NCI-H82 (cell line): ENCODE measurements at places on chromosomes 12 and 14.

- no peak for DNase-seq
These were observed 34.0 kb upstream of the TPH2 start for GRCh38 chr12:71904629-71905028.

- DNase-seq: no peak
These were observed 28.7 kb downstream of the CRY1 start for GRCh38 chr12:107064687-107065086.

DNA sequence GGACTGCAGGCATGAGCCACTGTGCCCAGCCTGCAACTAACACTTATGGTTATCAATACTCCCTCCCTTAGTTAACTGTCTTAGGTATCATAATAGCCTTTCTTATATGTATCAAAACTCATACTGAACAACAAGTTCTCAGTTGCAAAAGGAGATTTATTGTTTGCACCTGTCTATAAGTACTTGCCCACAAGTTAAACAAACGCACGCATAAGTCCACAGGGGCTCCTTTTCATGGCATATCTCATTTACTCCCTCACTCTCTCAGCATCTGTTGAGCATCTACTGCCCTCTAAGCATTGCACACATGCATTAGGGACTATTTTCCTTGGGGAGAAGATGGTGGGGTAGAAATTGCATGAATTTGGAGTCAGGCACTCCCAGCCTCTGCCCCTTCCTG, 46.7 kb upstream of the CORO1C start:
- DNase-seq: no peak

DNA sequence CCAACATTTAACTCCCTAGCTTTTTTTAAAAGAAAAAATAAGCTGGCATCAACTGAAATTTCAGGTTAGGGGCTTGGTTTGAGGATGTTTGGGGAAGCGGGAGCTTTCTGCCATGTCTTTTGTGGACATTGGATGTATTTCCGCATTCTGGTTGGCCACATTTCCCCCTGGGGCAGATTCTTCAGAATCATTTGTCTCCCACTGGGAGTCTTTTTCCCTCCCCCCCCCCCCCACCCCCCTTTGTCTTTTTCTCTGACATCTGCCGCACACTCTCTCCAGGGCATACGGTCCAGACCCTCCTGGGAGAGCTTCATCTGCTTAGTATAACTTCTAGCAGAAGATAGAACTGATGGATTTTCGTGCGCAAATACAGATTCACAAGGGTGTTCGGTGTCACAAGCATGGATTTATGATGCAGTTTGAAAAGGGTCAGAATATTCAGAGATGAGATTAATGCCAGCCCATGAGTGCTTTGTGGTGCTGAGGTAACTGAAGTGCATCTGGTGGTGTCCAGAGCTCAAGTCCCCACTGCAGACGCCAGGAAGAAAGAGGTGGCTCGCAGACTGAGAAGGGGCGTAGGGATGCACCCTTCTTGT, 40.2 kb downstream of the ETV6 start:
- DNase-seq: peak; percentile 58

DNA sequence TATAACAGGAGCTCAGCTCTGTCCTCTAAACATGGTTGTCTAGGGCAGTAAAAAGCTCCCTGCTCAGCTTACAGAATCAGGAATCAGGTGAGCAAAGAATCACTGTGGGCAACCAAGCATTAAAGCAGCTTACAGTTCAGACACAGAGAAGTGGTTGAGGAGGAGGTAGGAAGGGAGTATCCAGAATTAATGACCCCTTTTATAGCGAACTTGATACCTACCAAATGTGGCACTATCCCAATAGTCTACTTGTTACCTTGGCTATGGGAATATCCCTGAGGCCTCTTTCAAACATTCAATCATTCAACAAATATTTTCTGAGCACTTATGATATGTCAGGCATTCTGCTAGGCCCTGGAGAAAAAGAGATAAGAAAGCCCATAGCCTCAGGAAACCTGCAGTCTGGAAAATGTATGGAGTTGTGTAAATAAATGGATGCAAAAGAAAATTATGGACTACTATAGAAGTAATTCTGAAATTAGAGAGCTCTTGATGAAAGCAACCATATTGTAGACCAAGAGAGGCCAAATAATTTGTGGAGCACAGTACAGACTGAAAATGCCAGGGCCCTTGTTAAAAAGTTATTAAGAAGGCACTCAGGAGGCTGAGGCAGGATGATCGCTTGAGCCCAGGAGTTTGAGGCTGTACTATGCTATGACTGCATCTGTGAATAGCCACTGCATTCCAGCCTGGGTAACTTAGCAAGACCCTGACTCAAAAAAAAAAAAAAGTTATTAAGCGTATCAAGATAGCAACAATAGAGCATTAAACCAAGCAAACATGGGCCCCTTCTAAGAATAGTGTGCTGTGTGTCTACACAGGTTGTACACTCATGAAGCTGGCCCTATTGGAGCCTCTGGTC, 134.0 kb upstream of the CPSF6 start:
- DNase-seq: peak; percentile 88

DNA sequence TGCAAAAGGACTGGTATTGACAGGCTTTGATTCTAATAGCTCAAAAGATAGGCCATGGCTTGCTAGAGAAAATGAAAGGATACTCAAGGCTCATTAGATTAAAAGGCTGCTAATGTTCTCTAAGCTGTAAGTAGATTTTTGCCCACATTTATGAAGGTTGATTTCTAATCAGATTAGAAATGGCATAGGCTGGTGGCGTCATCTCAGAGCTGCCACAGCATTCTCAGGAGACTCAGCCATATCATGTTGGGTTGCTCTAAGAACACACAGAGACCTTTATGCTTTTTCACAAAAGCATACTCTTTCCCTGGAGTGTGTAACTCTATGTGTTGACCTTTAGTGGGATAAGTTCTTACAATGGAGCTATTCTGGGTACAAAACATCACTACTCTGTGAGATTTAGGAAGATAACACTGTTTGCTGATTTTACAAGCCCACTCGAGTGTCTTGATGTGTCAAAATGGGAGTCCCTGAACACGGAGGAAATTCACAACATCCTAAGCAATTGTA, 576.0 kb downstream of the NRXN3 start:
- peak; percentile 82 for DNase-seq

GRCh38 chr14:39154594-39155189, 15.4 kb downstream of the TRAPPC6B start:
- DNase-seq: no peak

DNA sequence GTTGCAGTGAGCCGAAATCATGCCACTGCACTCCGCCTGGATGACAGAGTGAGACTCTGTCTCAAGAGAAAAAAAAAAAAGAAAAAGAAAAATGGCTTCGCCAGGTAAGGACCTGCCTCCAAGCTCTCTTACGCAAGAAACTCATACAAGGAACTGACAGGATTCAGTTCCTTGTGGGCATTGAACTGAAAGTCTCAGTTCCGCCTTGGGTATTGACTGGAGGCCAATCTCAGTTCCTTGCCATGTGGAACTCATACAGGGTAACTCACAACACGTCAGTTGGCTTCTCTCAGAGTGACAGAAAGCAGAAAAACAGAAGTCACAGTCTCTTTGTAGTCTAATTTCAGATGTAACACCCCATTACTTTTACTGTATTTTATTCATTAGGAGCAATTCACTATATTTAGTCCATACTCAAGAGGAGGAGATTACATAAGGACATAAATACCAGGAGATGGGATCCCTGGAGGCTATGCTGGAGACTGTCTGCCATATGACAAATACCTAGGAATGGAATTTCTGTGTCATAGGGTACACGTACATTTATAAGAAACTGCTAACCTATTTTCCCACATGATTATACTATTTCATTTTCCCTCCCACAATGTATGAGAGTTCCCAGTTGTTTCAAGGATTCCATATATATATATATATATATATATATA, 11.4 kb upstream of the NOPCHAP1 start:
- no peak for DNase-seq

- no peak for DNase-seq
These were observed 37.5 kb downstream of the PRORP start for GRCh38 chr14:35159742-35160409.

- DNase-seq: no peak
These were observed 24.0 kb upstream of the TMED10 start for GRCh38 chr14:75200451-75200850.

- DNase-seq: no peak
These were observed 594.5 kb downstream of the NRXN3 start for GRCh38 chr14:78764645-78765044.

GRCh38 chr12:6866920-6867412, 365 bp upstream of the TPI1 start:
- DNase-seq: no peak
